Stimulated activated CD4-positive, alpha-beta T cell treated with anti-CD3 and anti-CD28 coated beads, Interleukin-4, amount 100 ng/mL, for 4 hours (primary cell): ENCODE measurements at places on chromosomes 1 and 21.

GRCh38 chr1:25642574-25643108, 26.1 kb downstream of the MAN1C1 start:
- peak; percentile 33 for DNase-seq

- no peak for DNase-seq
These were observed 10.3 kb downstream of the ITGB2 start for GRCh38 chr21:44910229-44911067.

- DNase-seq: no peak
These were observed 2.3 kb upstream of the AUNIP start for GRCh38 chr1:25861316-25862286.

DNA sequence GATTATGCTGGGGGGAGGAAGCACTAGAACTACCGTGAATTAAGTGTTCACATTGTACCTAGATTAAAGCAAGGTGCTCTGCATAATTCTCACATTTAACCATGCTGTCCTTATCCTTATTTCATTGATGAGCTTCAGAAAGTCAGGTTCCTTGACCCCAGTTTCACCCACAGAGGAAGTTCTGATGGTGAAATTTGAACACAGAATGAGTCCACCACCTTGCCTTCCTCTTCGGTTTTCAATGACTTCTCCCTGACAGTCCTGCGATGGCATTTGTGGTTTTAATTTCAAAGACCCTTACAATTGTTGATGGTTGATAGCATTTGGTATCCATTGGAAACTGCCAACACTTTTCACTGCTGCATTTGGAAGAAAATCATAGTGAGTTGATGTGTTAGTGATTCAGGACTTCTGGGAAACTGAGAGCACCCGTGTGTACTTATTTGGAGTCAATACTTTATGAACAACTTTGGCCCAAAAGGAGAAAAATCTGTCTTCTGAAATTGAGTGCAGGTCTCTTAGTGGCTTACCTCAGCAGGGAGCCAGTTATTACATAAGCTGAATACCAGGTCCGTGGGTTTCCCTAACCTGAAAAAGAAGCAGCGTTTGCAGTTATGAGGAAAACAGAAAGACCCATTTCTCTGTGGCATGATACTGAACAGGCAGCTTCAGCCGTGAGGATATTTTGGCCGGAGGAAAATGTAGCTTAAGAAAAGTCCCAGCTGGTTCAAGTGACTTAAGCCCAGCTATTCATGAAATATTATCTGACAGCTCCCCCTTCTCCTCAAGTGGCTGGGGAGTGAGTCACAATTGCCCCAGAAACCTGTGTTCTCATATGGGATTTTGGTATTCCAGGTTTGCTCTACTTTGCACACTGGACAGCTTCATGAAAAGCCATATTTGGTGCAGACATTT, 47.5 kb downstream of the ROR1 start:
- no peak for DNase-seq

DNA sequence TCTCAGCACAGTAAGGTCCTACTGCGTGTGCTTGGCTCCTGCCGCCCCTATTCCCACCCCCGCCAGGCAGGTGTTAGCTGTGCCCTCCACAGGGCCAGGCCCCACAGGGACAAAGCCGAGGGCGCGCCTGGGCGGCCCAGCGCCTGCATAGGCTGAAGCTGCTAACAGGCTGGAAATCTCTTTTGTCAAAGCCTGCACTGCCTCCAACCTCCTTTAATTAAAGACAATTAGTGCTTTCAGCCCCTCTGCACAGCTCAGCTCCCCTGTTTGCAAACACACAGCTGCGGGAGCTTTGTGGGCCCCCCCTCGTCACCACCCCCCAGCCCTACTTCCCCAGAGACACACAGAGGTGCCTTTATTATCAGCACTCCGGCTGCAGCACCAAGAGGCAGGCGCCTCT, 95.9 kb downstream of the EPHB2 start:
- no peak for DNase-seq

DNA sequence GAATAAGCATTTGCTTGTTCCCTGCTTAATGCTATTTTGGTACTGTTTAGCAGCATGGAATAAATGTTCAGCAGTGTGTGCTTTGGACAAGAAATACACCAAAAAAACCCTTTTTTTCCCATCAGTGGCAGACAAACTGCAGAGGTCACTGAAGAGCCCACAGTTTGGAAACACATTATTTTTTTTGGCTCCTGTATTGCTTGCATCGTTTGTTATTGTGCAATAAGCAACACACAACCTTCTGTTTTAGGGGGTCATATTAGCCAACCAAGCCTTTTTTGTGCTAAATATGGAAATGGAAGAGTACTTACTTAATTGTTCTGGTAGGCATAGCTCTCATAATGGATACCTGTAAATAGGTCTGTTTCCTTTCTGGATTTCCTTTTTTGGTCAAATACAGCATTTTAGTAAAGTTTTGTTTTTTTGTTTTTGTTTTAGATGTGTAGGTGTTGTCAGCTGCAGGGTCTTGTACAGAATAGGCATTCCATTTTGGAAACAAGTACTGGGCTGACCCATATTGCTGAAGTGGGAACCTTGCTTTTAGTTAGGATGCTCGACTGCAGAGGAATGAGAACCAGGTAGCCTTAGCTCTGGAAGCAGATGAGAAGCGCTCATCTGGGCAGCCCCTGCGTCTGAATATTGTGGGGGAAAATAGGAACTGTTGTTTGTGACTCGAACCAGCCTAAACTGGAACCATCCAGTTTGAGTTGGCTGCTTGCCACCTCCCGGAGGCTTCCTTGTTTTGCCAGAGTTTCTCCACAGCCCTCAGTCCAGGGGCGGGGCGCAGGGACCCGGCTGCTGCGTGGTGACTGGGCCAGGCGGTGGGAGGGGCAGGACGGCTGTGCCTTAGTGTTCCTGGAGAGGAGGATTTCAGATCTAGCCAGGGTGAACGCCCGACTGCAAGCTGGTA, 38.4 kb downstream of the SPEN start:
- DNase-seq: peak; percentile 10

GRCh38 chr1:206922524-206922923, 783 bp upstream of the FCMR start:
- no peak for DNase-seq

GRCh38 chr1:227753999-227754711, 18.9 kb downstream of the SNAP47 start:
- DNase-seq: no peak

DNA sequence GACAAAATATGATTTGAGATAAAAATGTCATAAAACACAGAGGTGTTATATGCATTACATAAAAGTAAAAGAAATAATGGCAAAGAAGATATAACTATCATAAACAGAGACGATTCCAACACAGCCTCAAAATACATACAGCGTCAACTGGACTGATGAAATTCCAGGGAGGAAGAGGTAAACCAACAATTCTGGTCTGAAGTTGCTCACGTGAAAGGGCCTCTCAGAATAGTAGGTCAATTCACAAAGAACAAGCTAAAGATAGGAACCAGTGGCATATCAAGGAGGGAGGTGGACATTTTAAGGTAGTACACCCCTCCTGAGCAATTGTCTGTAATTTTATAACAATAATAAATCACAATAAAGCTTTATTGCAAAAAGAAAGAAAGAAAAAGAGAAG, 18.6 kb downstream of the SLC2A5 start:
- DNase-seq: no peak

- no peak for DNase-seq
These were observed 352.9 kb downstream of the LTN1 start for GRCh38 chr21:28639737-28640136.

GRCh38 chr21:35367553-35367952, 318.5 kb upstream of the RUNX1 start:
- no peak for DNase-seq

GRCh38 chr1:165928075-165928731, 100.8 kb downstream of the UCK2 start:
- DNase-seq: peak; percentile 18

DNA sequence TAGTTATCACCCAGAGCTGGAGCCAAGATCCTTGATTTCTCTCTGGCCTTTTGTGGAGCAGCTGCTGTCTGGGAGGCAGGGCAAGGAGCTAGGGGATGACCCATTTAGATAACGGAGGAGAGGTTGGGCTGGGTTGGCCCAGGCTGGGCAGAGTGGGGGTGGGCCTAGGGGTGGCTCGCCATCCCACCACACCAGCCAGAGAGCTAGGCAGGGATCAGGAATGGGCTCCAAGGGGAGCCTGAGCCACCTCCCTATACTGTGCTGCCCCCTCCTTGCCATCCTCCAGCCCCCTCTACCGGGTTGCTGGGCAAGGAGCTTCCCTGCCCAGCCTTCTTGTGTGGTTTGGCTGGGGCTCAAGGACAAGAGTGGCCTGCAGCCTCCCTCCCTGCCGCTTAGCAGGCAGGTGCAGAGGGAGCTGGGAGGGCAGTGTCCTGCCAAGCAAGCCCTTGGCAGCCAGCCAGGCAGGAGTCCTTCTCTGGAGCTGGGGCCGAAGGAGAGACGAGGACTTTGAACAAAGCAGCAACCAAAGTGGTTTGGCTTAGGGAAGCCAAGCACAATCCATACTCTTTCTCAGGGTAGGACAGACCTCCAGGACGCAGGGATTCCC, 4.1 kb downstream of the NUAK2 start:
- no peak for DNase-seq

- no peak for DNase-seq
These were observed 7.3 kb upstream of the CA6 start for GRCh38 chr1:8938232-8938999.

- no peak for DNase-seq
These were observed 40.8 kb downstream of the AZIN2 start for GRCh38 chr1:33121728-33122127.

DNA sequence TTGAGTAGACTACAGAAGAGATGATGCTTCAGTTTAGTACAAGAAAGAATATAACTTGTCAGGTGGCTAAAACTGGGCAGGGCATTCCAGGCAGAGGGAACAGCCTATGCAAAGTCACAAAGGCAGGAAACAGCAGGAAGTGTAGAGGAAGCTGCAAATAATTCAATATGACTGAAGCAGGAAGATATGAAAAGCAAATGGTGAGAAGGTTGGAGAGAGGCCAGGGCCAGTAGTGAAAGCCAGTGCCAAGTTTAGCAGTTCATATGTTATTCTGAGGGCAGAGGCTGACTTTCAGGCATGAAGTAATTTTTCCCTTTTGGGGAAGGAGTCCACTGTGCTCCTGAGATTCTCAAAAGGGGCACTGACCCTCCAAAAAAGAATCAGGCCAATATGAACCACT, 8.0 kb upstream of the YBX1 start:
- DNase-seq: no peak

DNA sequence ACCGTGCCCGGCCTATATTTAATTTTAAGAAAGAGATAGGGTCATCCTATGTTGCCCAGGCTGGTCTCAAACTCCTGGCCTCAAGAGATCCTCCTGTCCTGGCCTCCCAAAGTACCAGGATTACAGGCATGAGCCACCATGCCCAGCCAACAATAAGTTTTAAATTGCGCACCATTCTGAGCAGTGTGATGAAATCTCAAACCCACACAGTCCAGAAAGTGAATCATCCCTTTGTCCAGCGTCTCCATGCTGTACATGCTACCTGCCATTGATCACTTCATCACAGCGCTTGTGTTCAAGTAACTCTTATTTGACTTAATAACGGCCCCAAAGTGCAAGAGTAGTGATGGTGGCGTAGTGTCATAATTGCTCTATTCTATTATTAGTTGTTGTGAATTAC, 75.4 kb downstream of the APP start:
- no peak for DNase-seq

GRCh38 chr1:26833432-26834405, 7.2 kb downstream of the ZDHHC18 start:
- peak; percentile 68 for DNase-seq

DNA sequence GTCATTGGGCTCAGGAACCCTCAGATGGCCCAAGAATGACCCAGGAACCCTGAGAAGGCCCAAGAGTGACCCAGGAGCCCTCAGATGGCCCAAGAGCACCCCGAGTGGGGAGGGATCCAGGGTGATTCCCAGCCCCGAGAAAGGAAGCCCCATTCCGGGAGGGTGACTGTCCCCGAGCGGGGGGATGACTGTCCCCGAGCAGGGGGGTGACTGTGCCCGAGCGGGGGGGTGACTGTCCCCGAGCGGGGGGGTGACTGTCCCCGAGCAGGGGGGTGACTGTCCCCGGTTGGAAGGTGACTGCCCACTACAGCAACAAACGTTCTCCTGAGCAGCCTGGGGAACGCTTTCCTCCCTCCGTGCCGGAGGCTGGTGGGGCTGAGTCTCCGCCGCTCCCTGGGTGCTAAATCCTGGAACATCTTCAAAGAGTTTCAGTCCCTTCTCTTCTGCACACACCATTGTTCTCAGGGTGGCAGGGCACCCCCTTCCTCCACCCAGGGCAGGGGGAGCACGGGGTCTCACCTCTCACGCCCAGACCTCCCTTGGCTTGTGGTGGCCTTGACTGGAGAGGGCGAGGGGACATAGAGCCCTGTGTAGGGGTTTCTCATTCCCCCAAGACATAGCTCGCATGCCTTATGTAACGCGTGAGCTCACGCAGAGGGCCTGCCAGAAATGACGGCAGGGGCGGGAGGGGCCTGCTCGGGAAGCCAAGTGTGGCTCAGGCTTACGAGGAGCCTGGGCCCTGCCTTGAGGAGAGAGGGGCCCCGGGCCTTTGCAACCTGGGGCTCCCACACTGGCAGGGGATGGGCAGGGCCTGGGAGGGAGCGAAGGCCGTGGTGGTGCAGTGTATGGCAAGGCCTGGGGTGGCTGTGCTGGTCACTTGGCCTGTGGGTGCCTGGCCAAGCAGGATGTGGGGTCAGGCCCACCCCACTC, 14.3 kb upstream of the SKI start:
- DNase-seq: no peak

DNA sequence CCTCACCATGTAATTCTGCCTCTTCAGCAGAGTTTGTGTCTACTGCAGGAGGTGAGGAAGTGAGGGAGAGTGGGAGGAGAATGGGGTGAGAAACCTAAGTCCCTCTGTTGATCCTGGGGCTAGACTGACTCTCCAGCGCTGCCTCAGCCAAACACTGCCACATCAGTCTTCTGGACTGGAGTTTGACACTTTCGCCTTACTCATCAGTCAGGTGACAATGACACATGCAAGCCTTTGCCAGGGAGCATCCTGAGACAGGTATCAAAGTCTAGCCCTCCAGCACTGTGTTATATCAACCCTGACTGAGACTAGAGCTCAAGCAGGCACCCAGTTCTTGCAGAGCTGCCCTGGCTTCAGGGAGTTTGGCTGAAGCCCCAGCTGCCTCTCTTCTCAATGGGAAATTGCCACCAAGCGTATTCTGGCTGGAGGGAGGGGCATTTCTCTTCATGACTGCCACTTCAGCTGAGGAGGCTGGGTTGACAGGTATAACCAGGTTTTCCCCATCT, 33.3 kb upstream of the SUCO start:
- DNase-seq: peak; percentile 17

DNA sequence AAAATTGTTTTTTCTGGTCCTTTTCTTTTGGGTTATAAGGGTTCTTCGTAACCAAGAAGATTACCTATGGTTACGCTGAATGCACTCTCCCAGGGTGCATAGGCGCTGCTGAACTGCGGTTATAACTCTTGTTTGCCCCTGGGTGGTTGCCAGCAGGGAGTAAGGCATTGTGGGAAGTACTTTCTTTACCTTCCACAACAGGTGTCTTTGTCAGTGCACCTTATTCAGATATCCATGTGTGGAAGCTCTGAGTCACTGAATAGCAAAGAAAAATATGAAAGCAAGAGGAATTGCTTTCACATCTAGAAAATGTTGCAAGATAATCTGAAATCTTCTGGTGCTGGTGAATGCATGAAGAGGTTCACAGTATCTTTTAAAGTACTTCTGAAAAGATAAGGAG, 124.4 kb upstream of the CACYBP start:
- peak; percentile 1 for DNase-seq
